ENCODE measurements at places on chromosomes 16 and 17. TPM values are rescaled to one million over a fixed set of nuclear protein-coding genes. Genes with fewer than 3 reads are reported as not detected.
A peak's percentile ranks its signal among the peaks of the same experiment; 100 is the strongest.

DNA sequence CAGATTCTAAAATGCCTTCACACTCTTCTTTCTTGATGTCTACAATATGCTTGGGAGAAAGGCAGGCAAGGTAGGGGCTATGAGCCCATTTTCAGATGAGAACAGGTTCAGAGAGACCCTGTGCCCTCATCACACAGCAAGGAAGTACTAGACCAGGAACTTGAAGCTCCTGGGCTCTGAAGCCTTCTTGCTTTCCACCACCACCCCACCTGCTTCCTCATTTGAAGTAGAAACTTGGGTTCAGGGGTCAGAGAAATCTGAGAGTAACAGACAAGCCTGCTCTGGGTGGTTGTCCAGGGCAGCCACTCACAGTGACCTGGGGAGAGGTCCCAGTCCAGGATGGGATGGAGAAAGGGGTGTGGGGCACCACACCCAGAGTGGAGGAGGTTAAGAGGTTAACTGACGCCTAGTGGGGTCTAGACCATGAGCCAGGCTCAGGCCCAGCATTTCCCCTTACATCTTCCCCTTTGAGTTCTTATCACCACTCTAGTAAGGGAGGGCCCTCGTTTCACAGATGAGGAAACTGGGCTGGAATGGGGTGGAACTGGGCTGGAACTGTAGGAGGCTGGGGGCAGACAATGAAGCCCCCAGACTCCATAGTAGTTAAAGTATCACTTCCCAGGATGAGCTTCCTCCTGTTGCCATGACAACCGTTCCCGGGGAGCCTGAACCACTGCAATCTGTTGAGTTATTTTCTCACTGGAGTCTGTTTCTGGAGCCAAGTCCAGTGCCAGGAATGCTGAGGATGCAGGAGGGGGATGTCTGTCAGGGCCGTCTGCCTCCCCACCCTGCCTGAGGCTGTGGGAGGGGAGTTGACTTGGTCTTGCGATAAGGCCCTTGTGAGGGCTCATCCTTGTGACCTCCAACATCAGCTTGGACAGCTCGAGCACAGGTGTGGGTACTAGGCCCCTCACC, 16.2 kb upstream of the PHF12 start:
- DNase-seq = no peak

DNA sequence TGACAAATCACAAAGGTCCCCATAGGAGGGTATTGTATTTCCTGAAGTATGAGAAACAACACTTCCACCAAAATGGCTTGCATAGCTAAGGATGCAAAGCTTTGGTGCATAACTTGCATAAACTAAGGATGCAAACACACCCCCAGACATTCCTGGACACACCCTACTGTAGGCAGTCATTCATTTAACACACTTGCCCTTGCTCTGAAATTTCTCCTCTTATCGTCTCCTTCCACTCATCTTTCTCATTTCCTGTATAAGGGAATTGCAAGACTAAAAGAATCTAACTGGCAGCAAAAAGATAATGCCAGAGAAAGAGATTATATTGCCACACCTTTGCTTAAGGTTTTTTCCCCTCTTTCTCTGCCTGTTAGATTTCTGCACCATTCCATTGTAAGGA, 28.3 kb downstream of the CHD9 start:
- DNase-seq = no peak

DNA sequence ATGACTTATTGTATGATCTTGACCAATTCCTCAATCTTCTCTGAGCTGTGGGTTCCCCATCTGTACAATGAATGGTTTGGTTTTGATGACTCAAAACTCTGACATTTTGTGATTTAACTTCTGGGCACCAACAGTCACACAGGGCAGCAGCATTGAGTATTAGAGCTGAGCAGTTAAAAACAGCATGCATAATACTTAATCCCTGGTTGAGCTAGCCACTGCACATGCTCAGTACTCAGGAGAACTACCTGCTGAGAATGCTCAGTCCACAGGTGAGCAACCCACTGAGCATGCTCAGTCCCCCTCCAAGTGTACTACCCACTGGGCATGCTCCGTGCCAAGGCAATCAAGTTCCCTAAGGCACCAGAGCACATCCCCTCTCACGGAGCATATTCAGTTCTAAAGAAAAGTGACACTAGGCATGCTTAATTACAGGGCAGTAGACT, 68.7 kb downstream of the AIPL1 start:
- peak; percentile 83 for DNase-seq

- no peak for DNase-seq
Measured at GRCh38 chr17:61955619-61956018, 27.8 kb upstream of the INTS2 start.

The DYNC1LI2 gene
- total RNA-seq = 60.1 TPM

The G6PC1 gene
- not detected for total RNA-seq

The OR3A3 gene
- not detected for total RNA-seq

The ARHGDIA gene
- total RNA-seq = 170 TPM

Data from RPMI7951 (cell line).